Activated naive CD8-positive, alpha-beta T cell treated with anti-CD3 and anti-CD28 coated beads, Interleukin-2, amount 50 U/mL, for 24 hours (primary cell): ENCODE measurements at places on chromosomes 16 and 17.

- H3K4me1 ChIP-seq: peaks cover 63% of the 10 kb centered on the region
- DNase-seq: peak; percentile 57
- H3K36me3 ChIP-seq: peaks cover 3% of the 10 kb centered on the region
These were observed 424 bp downstream of the HOXB2 start for GRCh38 chr17:48544349-48545021.

DNA sequence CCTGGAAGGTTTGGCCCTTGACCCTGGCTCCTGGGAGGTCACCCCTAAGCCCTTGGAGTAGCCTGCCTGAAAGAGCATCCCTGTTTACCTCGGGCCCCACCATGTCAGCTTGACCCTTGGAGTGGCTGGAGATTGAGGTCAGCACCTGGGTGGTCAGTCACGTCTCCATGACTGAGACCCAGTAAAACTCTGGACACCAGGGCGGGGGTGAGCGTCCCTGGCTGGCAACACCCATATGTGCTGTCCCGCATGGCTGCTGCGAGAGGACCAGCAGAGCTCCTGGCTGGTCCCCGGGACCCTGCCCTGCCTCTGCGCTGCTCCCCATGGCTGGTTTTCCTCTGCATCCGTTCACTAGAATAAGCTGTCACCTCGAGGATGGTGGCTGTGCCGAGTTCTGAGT is 91.2 kb downstream of the RBFOX3 start:
- no peak overlapping the region for H3K4me3 ChIP-seq
- peaks cover 19% of the 10 kb centered on the region for H3K27me3 ChIP-seq
- no peaks in the 10 kb centered on the region for H3K36me3 ChIP-seq
- H3K4me1 ChIP-seq: no peaks in the 10 kb centered on the region

DNA sequence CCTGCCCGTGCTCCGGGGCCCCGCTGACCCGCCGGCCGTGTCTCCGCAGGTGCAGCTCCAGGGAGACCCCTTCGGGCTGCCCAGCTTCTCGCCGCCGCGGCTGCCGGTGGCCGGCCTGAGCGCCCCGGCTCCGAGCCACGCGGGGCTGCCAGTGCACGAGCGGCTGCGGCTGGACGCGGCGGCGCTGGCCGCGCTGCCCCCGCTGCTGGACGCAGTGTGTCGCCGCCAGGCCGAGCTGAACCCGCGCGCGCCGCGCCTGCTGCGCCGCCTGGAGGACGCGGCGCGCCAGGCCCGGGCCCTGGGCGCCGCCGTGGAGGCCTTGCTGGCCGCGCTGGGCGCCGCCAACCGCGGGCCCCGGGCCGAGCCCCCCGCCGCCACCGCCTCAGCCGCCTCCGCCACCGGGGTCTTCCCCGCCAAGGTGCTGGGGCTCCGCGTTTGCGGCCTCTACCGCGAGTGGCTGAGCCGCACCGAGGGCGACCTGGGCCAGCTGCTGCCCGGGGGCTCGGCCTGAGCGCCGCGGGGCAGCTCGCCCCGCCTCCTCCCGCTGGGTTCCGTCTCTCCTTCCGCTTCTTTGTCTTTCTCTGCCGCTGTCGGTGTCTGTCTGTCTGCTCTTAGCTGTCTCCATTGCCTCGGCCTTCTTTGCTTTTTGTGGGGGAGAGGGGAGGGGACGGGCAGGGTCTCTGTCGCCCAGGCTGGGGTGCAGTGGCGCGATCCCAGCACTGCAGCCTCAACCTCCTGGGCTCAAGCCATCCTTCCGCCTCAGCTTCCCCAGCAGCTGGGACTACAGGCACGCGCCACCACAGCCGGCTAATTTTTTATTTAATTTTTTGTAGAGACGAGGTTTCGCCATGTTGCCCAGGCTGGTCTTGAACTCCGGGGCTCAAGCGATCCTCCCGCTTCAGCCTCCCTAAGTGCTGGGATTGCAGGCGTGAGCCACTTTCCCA is 5.9 kb downstream of the CTF1 start:
- H3K36me3 ChIP-seq: no peaks in the 10 kb centered on the region
- H3K4me1 ChIP-seq: peaks cover 26% of the 10 kb centered on the region
- H3K27me3 ChIP-seq: no peaks in the 10 kb centered on the region
- peak; percentile 68 for DNase-seq
- H3K27ac ChIP-seq: peak overlapping the region; percentile 98
- H3K4me3 ChIP-seq: peak overlapping the region; percentile 89

- no peak overlapping the region for H3K27ac ChIP-seq
- no peaks in the 10 kb centered on the region for H3K36me3 ChIP-seq
- H3K4me1 ChIP-seq: peaks cover 14% of the 10 kb centered on the region
- no peaks in the 10 kb centered on the region for H3K27me3 ChIP-seq
- no peak overlapping the region for H3K4me3 ChIP-seq
- DNase-seq: peak; percentile 73
These were observed 11.0 kb upstream of the DPEP1 start for GRCh38 chr16:89602273-89602951.

- no peak overlapping the region for H3K4me3 ChIP-seq
- H3K27ac ChIP-seq: no peak overlapping the region
- H3K36me3 ChIP-seq: peaks cover 12% of the 10 kb centered on the region
- peaks cover 8% of the 10 kb centered on the region for H3K4me1 ChIP-seq
These were observed 92.4 kb downstream of the KPNA2 start for GRCh38 chr17:68127914-68128313.

- peak overlapping the region; percentile 77 for H3K4me3 ChIP-seq
- H3K27ac ChIP-seq: peak overlapping the region; percentile 85
- DNase-seq: peak; percentile 60
- H3K36me3 ChIP-seq: peaks cover 8% of the 10 kb centered on the region
- H3K27me3 ChIP-seq: no peaks in the 10 kb centered on the region
These were observed 636 bp upstream of the ERN1 start for GRCh38 chr17:64130559-64131001.

- H3K36me3 ChIP-seq: no peaks in the 10 kb centered on the region
- no peak for DNase-seq
- H3K27me3 ChIP-seq: peaks cover 8% of the 10 kb centered on the region
- no peaks in the 10 kb centered on the region for H3K4me1 ChIP-seq
These were observed 2.3 kb upstream of the KCNJ16 start for GRCh38 chr17:70072546-70073309.

GRCh38 chr16:53822936-53823529 is 119.1 kb downstream of the FTO start:
- peaks cover 18% of the 10 kb centered on the region for H3K36me3 ChIP-seq
- DNase-seq: no peak
- H3K4me3 ChIP-seq: no peak overlapping the region
- H3K27ac ChIP-seq: no peak overlapping the region

- no peaks in the 10 kb centered on the region for H3K36me3 ChIP-seq
- H3K4me1 ChIP-seq: peaks cover 29% of the 10 kb centered on the region
- DNase-seq: no peak
- no peak overlapping the region for H3K27ac ChIP-seq
- peaks cover 3% of the 10 kb centered on the region for H3K27me3 ChIP-seq
These were observed 6.2 kb downstream of the LLGL2 start for GRCh38 chr17:75531721-75532072.

DNA sequence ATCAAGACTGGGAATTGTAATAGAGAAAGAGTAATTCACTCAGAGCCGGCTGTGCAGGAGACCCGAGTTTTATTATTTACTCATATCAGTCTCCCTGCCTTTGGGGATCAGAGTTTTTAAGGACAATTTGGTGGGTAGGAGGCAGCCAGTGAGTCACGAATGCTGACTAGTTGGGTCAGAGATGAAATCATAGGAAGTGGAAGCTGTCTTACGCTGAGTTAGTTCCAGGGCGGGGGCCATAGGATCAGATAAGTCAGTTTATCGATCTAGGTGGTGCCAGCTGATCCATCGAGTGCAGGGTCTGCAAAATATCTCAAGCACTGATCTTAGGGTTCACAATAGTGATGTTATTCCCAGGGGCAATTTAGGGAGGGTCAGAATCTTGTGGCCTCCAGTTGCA is 20.2 kb upstream of the GUCY2D start:
- no peaks in the 10 kb centered on the region for H3K4me1 ChIP-seq
- peaks cover 8% of the 10 kb centered on the region for H3K27me3 ChIP-seq
- H3K27ac ChIP-seq: no peak overlapping the region
- no peak overlapping the region for H3K4me3 ChIP-seq
- H3K36me3 ChIP-seq: no peaks in the 10 kb centered on the region
- no peak for DNase-seq

DNA sequence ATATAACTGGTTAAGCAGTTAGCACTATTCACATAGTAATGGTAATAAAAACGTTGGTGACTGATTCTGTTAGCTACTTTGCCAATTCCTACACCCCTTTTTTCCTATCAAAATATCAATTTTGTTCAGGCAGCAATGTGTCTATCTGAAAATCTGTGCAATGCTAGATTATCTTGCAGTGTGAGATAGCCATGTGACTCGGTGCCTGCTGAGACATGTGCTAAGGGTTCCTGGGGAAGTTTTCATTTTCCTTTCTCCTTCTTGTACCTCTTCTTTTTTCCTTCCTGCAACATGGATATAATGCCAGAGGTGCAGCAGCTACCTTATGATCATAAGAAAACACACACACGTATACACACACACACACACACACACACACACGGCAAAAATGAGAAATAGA is 100.5 kb upstream of the SHISA6 start:
- H3K4me1 ChIP-seq: no peaks in the 10 kb centered on the region
- DNase-seq: no peak
- no peaks in the 10 kb centered on the region for H3K36me3 ChIP-seq
- H3K27ac ChIP-seq: no peak overlapping the region

GRCh38 chr16:58853854-58854791 is 120.0 kb upstream of the GOT2 start:
- no peaks in the 10 kb centered on the region for H3K4me1 ChIP-seq
- no peak overlapping the region for H3K4me3 ChIP-seq
- H3K36me3 ChIP-seq: no peaks in the 10 kb centered on the region
- H3K27ac ChIP-seq: no peak overlapping the region
- no peak for DNase-seq
- peaks cover under 1% of the 10 kb centered on the region for H3K27me3 ChIP-seq
